ENCODE measurements at places on chromosomes 12 and 14.

- DNase-seq: peak; percentile 57
Observed at GRCh38 chr12:48796976-48797375, 8.1 kb upstream of the ADCY6 start.

DNA sequence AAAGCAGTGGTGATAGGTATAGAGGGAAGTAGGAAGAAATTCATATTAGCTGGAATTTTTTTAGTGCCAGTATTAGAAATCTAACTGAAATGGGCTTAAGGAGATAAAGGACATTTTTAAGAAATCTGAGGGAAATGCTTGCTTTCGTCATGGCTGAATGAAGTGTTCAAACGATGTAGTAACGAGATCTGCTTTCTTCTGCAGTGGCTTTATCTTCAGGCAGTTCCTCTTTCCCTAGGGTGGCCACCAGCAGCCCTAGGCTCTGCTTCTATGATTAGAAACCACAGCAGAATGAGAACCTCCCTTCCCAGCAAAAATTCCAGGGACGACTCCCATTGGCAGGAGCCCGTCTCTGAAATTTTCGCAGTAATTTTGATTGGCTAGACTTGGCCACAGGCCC lies 163.9 kb upstream of the FRMD6 start:
- DNase-seq: no peak

- DNase-seq: no peak
Observed at GRCh38 chr12:99386907-99387306, 260.6 kb upstream of the GARIN6 start.

GRCh38 chr12:49288922-49289555 lies 5.9 kb upstream of the PRPH start:
- no peak for DNase-seq

DNA sequence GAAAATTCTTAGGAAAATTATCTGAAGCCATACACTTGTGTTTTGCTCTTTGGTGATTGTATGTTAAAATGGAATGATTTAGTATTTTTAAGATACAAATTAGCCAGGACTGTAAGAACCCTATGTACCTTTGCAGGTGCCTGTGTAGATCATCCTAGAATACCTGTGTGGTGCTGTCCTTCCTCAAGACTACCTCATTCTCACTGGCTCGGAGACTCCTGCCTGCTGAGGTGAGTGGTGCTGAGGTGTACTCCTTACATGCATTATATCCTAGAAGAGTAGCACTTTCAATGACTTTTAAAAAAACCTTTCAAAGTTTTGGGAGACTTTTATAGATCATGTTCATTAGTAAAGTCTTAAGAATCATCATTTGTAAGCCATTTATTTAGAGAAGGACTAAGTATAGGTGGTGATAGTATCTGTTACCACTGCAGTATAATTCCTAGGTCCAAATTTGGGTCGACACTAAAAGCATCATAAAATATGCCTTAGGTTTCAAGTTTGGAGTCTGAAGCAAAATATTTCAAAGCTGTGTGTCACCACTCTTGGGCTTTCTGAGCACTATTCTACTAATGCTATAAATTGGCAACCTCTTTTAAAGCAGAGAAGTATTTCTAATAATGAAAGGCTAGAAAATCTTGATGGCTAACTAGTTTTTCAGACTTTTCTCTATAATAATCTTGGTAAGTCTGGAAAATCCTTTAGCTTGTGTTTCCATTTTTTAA lies 36.6 kb downstream of the RASSF8 start:
- DNase-seq: no peak

DNA sequence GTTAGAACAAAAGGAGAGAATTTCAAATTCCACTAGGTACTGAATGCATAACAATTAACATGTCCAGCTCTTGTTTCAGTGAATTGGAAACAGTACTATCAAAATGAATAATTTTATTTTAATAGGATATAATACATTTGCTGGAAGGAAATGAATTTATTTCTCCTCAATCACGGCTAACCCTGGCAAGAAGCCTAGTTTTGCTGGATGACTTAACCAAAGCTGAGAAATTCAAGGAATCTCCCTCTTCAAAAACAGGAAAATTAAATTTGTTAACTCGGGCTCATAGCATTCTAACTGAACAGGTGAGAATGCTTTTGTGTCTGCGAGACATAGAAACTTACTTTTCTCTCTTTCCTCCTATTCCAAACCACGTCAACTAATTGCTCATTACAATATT lies 163.5 kb upstream of the NEDD1 start:
- DNase-seq: no peak

GRCh38 chr14:95536671-95537070 lies 1.8 kb downstream of the GLRX5 start:
- DNase-seq: no peak

DNA sequence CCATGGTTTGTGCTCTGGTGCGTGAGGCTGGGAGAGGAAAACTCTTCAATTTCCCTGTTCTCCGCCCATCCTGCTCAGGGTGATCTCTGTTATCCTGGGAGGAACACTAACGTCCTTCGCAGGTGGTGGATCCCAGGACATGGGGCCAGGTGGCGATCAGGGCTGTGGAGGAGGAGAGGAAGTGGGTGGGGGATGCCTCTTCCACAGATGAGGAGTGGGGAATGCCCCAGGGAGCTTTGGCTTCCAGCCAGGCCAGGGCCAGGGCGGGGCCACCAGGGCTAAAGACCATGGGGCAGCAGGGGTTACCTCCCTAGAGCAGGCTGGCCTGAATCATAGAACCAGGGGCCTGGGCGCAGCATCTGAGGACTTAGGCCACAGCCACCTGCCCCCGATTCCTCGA lies 3.3 kb upstream of the KRT75 start:
- DNase-seq: no peak

DNA sequence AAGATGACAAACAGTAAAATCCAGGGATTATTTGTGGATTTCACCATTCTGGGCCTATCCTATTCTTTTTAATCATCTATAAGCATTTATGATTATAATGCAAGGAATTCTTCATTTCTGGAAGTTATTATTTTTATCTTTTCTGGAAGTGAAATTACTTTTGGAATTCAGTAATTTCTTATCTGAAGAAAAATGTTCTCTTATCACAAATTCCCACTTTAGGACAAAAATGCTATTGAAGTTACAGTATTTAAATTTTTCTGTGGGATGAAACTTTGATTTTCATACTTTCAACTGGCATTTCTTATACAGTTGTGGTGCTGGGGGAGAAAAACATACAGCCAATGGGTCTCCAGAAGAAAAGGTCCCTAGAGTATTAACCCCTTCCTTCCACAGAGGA lies 96.0 kb downstream of the CAND1 start:
- no peak for DNase-seq

DNA sequence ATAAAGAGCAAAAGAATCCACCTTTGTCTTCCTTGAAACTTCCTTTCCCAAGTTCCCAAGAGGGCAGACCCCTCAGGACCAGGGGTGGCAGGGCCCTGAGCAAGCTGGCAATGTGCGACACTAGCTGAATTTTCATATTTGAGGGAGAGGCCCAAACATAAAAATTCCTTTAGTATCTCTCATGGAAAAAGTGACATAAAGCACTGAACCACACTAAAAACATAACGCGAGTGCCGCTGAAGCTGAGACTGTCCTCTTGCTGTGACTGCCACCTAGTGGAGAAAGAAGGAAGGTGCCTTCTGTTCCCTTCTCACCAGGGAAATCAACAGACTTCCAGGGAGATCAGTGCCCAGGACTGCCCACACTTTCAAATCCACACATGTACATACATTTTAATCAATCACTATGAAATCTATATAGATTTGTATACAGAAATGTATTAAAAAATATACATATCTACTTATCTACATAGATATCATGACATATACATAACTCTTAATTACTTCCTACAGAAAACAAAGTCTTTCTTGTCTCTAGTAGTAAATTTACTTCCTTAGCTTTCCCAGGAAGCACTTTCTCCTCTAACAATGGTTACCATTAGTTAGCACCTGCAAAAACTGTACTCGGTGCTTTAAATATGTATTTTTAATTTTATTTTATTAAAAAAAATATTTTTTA lies 53.8 kb downstream of the SSH1 start:
- DNase-seq: peak; percentile 75

DNA sequence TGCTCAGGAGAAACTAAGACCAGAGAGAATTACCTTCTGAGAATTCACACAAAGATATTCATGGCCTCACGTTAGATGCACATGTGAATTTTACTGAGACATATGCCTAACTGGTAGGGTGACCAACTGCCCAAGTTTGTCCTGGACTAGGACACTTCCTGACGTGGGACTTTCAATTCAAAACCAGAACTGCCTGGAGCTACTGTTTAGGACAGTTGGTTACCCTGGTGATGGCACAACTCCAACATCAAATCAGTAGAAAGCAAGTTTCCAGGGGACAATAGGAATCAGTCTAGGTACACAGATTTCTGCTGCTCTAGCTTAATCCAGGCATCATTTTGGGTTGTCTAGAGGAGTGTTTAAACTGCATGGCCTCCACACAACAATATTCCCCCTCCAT lies 178.7 kb downstream of the GXYLT1 start:
- DNase-seq: no peak

DNA sequence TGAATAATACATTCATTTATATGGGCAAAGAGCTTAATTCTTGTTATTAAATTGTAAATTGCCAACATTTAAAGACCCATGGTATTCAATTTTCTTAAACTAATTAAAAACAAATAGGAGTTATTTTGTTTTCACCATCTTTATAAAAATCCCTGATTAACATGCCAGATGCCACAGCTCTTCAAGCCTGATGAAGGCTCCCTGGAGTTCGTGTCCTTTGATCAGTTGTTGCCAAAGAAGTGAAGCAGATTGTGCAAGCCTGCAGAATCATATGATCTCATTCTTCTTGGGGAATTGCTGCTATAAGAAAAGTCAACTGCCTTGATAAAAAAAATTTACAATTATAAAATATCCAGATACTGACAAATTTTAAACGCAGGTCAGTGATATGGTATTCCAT lies 288.3 kb upstream of the PPFIA2 start:
- no peak for DNase-seq

- DNase-seq: no peak
Observed at GRCh38 chr14:104965561-104966231, 12.5 kb downstream of the AHNAK2 start.

- no peak for DNase-seq
Observed at GRCh38 chr14:102663440-102663839, 71.0 kb downstream of the RCOR1 start.

Measured in stimulated activated CD8-positive, alpha-beta memory T cell treated with anti-CD3 and anti-CD28 coated beads, Interleukin-4, amount 100 ng/mL, for 48 hours (primary cell).